Fibroblast of upper back skin (primary cell): ENCODE measurements at places on chromosomes 7 and 10.

DNA sequence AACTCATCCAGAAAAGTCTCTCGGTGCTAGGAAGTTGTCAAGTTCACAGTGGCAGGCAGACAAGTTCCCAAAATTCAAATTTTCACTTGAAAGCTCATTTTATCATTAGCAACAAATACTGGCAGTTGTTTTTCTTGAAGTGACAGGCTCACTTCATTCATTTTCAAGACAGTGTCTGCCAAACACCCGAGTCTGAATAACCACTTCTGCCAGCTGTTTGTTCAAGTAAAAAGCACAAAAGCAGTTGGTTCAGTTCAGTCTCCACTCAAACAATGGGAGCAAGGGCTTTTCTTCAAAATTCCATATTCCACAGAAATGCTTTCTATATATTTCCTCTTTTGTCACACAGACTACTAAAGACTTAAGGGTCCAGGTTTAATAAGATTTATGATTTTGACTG lies 47.7 kb upstream of the ATP6V0A4 start:
- DNase-seq, result no peak

GRCh38 chr10:72692994-72693781 lies 1.2 kb downstream of the MCU start:
- peak; percentile 53 for DNase-seq

- DNase-seq, result peak; percentile 85
Measured at GRCh38 chr7:117827862-117828261, 45.4 kb downstream of the CTTNBP2 start.

GRCh38 chr7:122412441-122412840 lies 107.9 kb upstream of the FEZF1 start:
- peak; percentile 20 for DNase-seq

DNA sequence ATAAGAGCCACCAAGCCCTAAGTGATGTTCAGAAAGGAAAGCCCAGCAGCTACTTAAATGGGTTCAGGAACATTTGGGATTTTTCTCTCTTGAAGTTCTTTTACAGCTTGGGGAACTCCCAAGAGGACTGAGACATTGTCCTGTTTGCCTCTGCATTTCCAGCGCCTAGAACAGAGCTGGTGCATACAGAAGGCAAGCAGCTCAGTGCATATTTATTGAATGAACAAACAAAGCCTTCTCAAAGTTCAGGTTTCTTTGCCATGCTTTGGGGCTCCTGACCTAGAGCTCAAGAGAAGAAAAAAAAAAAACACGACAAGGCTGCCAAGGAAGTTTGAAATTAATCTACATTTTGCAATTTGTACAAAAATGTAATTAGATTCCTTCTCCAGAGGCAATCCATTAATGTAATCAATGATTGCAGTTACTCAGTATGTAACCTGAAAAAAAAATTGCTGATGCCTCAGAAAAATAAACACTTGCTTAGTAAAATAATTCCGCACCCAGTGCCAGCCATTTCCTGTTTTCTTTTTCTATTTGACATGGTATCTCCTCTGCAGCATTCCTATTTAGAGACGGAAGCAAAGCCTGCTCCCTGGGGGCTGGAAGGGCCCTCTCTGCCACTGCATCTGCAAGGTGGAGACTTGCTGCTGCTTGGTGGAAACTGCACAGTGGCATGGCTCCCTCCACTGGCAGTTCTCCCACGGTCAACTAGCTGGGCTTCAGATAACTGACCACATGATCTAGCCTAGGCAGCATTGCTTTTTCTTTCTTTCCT lies 157.3 kb downstream of the TMEM178B start:
- DNase-seq, result no peak

GRCh38 chr7:14294637-14295036 lies 305.2 kb upstream of the ETV1 start:
- DNase-seq, result no peak

GRCh38 chr7:111510584-111511378 lies 51.5 kb downstream of the IMMP2L start:
- DNase-seq, result no peak

DNA sequence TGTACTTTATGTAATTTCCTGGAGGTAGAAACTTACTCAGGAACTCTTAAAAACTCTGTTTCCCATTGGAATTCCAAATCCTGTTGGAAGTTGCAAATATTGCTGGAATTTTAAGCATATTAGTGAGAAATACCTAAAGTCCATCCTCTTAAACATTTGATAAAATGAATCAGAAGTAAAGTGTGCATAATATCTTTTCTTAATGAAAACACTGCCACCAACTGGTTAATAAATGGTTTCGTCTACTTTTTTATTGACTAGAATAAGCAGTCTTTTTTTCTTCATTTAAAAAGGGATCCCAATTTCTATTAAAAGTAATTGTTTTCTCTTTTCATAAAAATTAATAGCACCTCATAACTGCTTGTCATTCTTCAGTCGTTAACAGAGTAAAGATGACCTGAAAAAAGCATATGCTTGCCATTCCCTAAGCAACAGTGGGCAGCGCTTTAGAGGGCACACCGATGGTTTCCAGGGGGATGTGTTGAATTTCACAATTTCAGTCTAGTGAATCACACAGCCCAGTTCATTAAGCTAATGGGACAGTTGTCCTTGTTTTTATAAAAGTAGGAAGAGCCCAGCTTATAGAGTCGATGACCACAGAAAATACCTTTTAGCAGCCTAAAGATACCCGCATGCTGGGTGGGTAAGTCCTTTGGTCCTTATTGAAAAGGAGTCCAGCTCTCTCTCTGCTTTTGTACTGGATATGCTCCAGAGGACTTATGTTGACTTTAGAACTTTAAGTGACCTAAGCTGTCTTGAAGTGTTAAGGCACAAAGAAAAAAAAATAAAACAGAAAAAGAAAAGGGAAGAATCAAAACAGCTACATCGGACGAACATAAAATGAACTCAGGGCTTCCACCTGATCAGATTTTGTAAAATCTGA lies 28.5 kb downstream of the NPS start:
- DNase-seq, result peak; percentile 18

GRCh38 chr10:3122486-3123205 lies 49.9 kb downstream of the PITRM1 start:
- no peak for DNase-seq

DNA sequence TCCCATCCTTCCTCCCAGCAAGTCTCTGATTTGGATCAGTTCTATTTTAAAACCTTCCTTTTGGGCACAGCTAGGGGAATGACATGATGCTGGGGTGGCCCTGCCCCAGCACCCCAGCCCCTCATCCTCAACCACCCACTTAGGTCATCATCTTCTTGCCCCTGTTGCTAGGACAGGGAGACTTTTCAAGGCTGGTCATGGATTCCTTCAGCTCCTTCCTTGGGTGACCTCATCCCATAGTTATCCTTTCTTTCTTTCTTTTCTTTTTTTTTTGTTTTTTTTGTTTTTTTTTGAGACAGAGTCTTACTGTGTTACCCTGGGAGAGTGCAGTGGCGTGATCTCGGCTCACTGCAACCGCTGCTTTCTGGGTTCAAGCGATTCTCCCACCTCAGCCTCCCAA lies 127.2 kb downstream of the WDFY4 start:
- DNase-seq, result no peak

DNA sequence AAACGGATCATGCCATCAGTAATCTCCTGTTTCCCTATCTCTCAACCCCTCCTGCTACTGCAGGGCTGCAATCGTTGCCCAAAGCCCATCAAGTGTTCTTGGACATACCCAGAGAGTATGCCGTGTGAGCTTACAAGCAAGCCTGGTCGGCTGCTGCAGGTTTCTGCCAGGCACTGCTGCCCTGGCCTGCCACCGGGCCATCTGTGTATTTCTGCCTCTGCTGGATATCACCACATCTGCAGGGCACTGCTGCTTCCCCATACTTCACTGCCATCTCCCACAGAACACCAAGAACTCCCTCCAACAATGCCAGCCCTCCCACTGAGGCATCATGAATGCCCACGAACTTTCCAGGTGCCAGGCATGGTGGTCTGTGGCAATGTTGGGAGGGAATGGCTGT lies 138.2 kb upstream of the SORCS3 start:
- DNase-seq, result no peak

GRCh38 chr7:106629516-106629915 lies 31.4 kb downstream of the CCDC71L start:
- DNase-seq, result peak; percentile 55

DNA sequence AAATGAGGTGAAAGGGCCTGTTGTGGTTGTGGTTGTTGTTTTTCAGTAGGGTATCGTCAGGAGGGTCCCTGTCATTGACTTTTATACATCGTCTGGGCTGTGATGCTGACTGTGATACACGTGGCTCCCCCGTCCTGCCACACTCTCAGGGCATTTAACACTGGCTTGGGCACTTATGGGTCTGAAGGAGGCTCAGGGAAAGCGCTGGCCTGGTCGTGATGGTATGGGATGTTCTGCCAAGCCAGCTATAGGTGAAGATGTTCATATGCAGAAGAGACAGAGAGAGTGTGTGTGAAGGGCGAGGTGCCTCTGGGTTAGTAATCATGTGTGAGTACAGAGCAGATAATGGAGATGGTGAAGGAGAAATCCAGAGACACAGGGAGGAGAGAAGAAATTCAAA lies 158.5 kb downstream of the PRPF18 start:
- no peak for DNase-seq

DNA sequence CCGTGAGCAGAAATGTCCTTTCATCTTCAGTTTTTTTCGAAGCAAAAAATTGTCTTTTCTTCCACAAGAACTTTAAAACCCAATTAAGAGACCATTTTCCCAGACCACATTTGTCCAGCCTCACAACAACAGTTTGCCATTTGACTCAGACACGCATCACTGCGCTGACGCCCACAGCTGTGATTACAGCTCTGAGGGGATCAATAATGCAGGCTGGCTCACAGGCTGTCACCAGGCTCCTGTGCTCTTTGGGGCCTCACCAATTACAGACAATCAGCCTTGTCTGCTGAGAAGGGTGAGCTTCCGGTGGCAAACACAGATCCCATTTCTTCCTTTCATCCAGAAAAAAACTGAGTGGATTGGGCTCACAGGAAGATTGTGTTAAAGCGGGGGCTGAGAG lies 33.3 kb downstream of the DDC start:
- DNase-seq, result no peak

DNA sequence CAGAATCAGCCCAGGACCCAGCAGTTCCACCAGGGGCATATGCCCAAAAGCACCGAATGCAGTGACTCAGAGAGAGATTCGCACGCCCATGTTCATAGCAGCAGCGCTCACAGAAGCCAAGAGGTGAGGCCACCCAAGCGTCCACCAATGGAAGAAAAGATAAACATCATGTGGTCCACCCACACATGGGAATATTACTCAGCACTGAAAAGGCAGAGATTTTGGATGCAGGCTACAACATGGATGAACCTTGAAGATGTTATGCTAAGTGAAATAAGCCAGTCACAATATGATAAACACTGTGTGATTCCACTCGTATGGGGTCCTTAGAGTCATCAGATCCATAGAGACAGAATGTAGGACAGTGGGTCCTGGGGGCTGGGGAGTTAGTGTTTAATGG lies 427.4 kb downstream of the DNAJB6 start:
- DNase-seq, result no peak

DNA sequence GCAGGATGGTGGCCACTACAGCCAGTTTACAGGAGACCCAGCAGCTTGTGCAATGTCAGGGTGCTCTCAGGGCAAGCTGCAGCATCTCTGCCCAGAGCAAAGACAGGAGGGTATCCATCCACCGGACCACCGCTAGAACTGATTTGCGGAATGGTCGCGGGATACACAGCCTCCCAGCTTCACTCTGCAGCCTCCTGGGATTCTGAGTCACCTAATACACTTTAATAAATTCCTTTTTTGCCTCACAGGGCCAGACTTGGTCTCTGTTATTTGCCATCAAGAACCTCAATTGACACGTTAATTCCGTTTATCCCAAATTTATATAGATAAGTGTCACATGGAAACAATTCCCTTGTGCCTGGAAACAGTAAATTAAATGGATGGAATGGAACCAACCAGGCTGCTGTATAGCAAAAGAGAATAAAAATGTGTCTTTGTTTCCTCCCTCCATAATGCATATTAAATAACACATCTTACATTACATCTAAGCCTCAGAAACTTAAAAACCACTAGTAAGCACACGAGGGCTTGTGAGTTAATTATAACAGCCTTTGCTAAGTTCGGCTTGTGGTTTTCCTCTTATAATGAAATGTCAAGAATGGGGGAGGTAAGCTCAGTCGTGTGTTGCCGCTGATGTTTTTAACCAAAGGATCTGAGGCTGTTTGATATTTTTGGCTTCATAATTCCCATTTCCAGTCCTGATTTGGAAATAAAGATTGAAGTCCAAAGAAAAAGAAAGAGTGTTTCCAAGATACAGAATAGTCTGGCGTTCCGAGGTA lies 52.1 kb downstream of the ADRB1 start:
- peak; percentile 13 for DNase-seq

- DNase-seq, result no peak
Measured at GRCh38 chr10:103281753-103282152, 4.8 kb downstream of the INA start.

DNA sequence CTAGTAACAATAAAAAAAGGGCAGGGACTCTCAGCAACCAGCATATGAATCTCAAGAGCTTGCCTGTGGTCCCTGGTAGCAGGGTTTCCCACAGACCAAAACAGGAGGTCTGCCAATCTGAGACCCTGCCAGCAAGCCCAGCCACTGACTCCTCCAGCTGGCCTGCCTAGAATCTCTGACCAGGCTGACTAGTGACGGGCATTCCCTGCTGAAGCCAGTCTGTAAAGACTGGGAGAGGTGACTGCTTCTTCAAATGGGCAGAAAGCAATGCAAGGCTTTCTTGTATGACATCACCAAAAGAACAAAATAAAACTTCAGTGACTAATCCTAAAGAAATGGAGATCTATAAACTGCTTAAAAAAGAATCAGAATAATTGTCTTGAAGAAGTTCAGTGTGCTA lies 249.4 kb downstream of the TCF7L2 start:
- DNase-seq, result peak; percentile 51

GRCh38 chr7:136911344-136911743 lies 42.9 kb downstream of the CHRM2 start:
- DNase-seq, result no peak

- peak; percentile 5 for DNase-seq
Measured at GRCh38 chr7:121401896-121402295, 5.8 kb upstream of the FAM3C start.

- DNase-seq, result no peak
Measured at GRCh38 chr7:47198159-47198558, 383.8 kb downstream of the TNS3 start.

DNA sequence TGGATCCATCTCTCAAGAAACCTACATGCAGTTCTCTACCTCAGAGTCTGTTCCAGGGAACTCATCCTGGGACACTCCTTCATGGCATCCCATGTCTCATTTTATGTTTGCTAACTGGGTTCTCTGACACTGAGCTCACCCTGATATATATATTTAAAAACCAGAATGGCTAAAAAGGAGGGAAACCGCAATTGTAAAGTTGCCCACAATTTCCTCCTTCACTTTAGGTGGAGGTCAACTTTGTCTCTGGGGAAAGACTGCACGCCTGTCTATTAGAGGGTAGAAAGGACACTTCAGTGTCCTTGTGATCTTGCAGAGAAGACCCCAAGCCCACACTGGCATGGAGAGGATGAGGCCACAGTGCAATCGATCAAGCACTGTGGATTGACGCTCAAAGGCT lies 131.7 kb downstream of the TEX36 start:
- no peak for DNase-seq

- DNase-seq, result no peak
Measured at GRCh38 chr10:94591461-94592205, 46.0 kb downstream of the HELLS start.

- DNase-seq, result no peak
Measured at GRCh38 chr10:34890939-34891338, 75.8 kb upstream of the PARD3 start.
